ENCODE measurements at places on chromosomes 12 and 14.

DNA sequence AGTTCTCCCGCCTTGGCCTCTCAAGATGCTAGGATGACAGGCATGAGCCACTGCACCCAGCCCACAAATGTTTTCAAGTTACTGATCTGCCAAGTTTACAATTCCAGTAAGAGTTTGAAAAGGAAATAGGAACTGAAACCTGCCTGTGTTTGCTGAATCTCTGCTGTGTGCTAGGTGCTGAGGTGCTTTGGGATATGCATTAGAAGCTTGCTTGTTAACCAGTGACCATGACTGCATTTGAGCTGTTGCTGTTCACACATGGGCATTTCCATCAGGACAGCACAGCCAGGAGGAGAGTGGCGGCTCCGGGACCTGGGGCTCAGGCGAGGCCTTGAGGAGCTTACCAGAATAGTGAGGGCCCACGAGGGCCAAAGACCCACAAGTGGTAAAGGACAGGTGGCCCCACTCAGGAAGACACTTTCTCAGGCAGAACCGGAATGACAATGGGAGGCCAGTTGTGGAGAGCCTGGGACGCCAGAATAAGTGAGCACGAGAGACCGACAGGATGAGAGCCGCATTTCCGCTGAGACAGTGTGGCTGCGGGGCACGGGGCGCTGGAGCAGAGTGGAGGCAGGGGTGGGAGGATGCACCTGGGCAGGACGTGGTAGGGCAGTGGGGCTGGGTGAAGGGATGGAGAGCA is 54.5 kb upstream of the MMP17 start:
- DNase-seq = peak; percentile 84

GRCh38 chr14:102993523-102993922 is 63.8 kb downstream of the CDC42BPB start:
- no peak for DNase-seq

DNA sequence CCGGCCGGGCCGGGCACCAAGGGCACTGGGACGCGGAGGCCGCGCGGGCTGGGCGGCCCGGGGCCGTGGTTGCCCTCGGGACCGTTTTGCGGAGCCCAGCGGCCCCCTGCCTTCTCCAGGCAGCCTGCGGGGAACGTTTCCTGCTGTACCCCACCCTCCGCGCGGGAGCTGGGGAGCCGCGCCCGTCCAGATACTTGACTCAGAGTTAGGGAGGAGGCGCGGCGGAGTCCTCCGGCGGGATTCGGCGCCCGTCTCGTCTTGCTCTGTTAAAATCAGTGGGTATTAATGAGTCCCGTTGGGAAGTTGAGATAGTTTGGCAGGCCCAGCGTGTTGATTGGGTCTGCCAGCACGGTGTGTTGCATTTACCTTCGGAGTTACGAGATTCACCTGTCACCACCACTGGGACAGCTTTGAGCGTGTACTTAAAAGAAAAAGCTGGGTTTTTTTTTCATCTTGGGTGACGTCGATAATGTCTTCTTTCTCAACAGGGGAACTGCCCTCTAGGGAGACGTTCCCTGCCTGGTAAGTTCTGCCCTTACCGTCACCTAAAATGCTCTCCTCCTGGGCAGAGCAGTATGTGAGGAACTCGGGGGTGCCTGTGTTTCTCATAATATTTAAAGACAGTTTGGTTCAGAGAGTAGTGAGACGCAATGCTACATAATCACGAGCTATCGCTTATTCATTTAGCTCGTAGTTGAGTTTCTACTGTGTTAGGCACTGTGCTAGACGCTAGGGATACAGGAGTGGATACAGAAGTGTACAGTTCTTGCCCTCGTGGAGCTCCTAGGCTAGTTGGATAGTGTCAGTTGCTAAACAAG is 596 bp downstream of the DLST start:
- no peak for DNase-seq

- DNase-seq = no peak
Measured at GRCh38 chr12:33628087-33628486, 188.5 kb upstream of the SYT10 start.

DNA sequence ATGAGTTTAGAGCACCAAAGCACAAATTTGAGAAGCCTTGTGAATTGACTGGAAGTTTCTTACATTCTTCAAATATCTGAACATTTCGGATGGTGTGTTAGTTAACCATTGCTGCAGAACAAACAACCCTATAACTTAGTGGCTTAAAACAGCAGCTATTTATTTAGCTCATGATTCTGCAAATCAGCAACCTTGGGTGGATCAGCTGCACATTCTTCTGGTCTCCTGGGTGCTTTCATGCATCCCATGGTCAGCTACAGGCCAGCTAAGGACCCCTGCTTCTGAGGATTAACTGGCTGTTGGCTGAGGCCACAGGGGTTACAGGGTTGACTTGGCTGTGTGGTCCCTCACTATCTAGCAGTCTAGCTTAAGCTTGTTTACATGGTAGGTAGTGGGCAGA is 114.0 kb upstream of the HIF1A start:
- DNase-seq = no peak

DNA sequence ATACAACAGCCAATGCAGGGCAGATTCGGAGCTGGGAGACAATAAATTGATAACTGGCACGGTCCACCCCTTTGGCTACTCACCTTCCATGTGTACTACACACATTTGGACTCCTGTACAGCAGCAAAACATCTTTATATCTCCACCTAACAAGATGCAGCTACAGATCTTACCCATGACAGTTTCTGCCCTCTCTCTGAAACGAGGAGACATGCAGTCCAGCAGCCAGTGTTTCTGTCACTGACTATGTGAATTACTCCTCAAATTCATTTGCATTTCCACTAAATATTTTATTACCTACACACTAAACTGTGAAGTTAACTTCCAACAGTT is 58.7 kb upstream of the BEGAIN start:
- DNase-seq = no peak
